HTR-8/SVneo (cell line): ENCODE measurements at places on chromosomes 13 and 19.

DNA sequence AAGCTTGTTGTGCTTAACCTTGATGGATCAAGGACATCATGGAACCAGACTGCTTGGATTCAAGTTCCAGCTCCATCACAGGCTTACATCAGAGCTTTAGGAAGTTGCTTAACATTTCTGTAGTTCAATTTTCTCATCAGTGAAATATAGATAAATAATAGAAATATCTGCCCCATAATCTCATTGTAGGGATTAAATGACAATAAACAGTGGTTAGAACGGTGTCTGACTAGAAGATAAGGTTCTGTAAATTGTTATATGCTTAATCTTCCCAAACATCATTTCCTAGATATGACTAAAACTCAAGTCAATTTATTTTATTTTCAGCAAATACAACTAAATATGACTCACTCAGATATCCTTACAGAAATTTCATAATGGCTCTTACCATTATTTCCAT, 83.5 kb downstream of the SLITRK1 start:
- peak; percentile 2 for DNase-seq

DNA sequence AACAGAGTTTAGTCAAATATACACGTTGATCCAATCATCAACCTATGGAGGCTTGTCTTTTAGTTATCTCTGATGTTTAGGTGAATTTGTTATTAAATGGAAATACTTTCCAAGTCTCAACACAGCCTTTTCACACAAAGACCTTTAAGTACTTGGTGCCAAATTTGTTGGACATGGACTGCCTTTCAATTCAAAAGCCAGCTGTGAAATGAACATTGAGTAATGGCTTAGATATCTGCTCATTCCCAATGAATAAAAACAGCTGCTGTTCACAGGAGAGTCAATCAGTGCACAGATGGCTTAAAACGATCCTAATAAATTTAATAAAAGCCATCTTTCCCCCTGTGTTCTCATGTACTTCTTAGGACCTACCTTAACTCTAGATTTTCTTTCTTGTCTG, 19.9 kb upstream of the DHRS12 start:
- no peak for DNase-seq

DNA sequence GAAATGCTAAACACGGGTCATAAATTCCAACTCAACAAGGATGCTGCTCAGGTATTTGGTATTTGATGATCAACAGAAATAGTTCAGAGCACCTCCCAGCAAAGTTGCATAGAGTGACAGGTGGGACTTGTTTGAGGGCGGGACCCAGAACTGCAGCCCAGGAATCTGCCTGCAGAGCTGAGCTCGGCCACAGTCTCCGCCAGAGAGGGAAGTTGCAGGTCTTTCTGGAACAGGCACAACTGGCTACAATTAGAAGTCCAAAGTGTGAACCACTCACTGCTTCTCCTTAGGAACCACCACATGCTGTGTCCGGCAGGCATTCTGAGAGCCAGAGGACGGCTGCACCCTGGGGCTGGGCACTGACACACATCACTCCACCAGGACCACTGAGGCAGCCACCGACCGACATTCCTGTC, 1.1 kb downstream of the SLC15A1 start:
- no peak for DNase-seq

GRCh38 chr13:22316494-22317025, 645.7 kb downstream of the FGF9 start:
- no peak for DNase-seq

DNA sequence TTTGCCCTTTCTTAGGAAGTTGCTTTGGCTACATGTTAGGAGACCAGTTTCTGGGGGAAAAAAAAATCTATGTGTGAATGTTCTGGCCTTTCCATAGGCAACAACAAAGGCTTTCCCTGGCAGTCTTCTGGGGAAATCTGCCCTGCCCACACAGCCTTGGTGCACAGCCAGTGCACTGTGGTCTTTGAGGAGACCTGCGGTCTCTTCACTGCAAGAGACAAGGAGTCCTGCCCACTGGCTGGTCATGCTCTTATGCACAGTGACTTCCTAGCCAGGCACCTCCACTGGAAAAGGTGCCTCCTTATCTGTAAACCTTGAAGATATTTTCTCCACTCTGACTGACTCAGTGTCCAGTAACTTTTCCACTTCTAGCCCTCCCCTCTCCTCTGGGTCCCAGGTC, 155.1 kb downstream of the SUCLA2 start:
- DNase-seq = no peak

DNA sequence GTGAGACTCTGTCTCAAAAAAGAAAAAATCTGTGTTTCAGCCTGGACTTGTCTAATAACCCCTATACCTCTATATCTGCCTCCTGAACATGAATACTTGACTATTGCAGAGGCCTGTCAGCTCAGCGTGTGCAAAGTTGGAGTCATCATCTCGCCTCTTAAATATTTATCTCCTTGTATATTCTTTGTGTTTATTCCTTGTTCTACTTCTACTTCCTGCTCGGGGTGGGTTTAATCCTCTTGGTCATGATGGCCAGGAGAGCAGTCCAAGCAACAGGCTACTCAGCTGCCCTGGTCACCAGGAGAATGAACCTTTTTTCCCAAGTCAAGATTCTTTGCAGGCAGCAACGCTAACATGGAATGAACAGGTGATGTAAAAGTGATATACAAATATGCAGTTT, 119.1 kb downstream of the PCCA start:
- no peak for DNase-seq

DNA sequence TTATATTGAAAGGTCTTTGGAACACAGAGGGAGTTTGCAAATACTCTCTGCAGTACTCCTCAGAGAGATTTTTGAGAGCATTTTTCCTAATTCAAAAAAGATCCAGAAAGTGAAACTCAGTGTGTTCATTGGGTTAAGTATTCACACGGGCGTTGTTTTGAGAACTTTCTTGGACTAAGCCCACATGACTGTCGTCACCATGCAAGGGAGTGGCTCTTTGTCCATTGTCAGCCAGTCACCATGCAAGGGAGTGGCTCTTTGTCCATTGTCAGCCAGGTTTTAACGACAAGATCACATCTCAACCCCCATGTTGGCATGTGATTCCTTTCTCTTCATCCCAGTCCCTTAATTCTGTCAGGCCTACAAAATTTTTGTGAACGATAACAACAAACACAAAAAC, 81.2 kb upstream of the STK24 start:
- DNase-seq = no peak

- DNase-seq = peak; percentile 29
Observed at GRCh38 chr13:25375727-25376358, 4.1 kb downstream of the ATP8A2 start.

- DNase-seq = no peak
Observed at GRCh38 chr13:74838096-74838495, 643.9 kb downstream of the TBC1D4 start.

GRCh38 chr19:40411125-40411842, 1.9 kb downstream of the PRX start:
- no peak for DNase-seq
